ENCODE measurements at places on chromosomes 2 and 18.

DNA sequence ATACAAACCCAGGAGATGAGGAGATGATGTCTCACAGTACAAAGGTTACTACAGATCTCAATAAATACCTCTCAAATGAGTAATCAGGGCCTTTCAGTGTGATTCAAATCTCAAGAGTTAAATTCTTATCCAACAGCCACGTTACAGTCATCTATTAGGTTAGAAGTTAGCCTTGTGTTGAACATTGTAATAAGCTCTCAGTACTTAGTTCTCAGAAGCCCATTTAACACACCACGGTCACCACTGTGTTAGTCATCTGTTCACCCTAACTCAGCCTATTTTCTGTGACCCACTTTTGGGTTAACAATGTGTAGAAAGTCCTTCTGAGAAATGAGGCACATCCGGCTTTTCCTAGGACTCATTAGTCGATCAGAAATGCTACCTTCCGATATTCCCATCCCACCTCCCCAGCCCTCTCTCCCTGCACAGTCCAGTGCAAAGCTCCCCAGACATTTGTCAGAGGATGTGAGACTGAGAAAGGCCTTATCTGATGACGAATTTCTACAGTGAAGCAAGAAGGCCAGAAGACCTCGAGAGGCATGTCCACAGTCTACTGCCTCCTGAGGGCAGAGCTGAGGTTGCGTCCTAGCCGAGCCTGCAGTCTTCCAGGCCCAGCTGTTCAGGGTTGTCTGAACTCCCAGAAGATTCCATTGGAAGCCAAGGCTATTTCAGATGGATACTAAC, 92.6 kb downstream of the ACTR2 start:
- no peak for DNase-seq

DNA sequence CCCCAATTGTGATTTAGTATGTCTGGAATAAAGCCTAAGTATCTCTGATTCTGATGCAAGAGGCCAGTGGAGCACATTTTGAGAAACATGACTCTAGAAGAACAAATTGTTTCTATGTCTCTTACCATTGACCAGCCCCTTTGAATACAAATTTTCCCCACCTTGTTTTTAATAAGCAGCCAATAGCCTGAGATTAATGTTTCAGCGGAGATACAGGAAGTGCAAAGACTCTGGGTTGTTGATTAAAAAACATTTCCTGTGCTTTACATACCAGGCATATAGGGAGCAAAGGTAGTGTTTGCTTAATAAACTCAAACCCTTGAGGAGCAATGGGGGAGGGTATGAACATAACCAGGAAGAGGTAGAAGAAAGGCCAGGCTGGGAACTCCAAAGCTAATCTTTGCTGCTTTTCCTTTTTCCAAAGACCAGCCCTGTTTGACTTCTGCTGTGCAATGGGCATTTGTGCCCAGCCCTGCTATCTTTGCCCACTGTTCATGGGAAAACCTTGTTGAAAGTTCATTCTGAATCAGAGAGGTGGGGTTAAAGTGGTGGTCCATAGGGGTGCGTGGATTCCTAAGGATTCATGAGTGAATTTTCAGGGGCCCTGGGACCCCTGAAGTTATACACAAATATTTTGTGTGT, 29.3 kb downstream of the UPP2 start:
- DNase-seq, result no peak

DNA sequence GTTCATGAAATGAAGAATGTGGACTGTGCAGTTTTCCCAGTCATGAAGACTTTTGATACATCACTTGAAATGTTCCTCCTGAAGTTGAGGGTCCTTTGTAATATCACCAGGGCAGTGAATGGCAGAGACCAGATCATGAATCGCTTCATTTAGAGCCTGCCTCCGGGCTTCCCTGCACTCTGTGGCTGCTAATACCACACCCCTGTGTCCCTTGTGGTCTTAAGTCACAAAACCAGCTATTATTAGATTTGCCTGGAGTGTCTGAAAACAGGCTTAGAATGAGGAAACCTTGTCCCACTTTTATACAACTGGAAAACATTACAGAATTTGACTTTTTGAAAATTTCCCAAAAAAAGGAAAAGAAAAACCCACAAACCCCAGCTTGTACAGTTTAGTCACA, 147.9 kb downstream of the MGAT5 start:
- DNase-seq, result no peak

DNA sequence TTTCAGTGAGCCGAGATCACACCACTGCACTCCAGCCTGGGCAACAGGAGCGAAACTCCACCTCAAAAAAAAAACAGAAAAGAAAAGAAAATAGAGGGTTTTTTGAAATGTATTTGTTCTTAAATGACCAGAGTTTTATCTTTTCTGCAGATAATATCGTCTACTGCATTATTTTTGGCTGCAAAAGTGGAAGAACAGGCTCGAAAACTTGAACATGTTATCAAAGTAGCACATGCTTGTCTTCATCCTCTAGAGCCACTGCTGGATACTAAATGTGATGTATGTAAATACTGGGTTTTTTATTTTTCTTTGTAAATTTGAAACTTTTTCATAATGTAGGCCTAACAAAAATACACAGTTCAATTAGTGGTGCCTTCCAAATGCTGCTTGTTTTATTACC, 18.1 kb downstream of the CCNT2 start:
- DNase-seq, result no peak

DNA sequence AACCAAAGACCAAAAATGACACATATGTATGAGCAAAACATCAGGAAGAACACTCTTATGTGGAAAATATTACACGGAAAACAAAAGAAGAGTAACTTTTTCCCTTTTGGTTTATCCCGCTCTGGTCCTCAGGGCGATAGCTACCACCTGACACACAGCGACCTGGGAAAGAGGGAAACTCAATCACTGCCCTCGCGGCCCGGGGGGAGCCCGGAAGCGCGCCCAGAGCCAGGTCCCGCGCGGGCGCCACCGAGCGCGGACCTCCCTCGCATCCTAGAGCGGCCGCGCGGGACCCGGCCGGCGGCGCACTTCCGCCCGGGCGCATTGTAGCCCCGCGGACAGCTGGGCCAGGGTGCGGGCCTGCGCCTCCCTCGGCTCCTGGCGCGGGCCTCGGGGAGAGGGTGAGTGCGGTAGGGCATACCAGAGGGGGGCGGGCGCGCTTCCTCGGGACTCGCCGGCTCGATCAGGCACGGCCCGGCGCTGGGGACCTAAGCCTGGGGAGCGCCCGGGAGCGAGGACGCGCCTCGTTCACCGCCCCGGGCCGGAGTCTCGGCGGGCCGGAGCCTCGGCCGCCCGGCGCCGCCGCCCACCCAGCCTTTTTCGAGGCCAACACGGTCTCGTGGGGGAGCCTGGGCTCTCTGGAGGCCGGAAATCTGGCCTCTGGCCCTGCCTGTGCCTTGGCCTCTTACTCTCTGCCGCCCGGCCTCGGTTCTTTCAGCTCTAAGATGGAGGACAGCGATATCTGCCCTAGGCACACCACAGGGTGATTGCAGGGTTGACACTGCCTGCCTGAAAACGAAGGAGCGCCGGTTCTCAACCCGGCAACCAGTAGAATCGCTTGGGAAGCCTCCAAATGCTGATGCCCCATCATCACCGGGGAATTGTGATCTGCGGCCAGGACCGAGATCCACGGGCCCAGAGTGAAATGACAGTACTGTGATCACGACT, at the start of gene ELAC1:
TSS of gene ELAC1 (plus strand) at position 327 of the 948 bp plus-strand sequence. CDS start 6,365 bp downstream, outside the sequence.
- peak; percentile 51 for DNase-seq

DNA sequence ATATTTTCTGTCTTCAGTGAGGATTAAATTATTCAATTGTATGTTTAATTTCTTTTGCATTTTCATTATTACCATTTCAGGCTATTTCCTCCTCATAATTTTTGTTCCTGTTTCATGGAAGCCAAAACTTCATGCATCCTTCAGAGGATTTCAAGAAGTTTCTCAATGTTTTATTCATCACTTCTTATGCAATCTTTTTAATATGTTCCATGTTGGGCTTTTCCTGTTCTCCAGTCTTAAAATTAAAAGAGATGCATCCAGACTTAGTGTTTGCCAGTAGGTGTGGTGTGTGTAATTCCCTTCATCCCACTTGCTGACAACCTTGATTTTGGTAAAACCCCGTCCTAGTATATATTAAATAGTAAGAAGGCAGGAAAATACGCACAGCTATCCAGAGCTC, 190.0 kb downstream of the EN1 start:
- no peak for DNase-seq

DNA sequence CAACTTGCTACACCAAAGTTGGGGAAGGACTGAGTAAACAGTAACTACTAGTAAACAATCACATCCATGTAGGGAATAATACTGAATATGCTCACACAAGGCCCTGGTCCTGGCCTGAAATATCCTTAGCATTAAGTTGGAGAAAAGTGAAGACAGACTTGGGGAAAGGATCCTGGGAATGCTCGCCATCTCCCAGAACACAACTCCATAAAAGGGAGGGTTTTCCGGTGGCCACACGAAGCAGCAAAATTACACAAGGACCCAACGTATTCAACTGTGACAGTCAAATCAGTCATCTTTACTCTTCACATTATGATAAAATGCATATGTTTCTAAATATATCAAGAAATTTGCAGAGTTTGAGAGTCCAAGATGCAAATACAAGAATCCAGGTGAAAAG, 7.3 kb downstream of the NEMP2 start:
- DNase-seq, result no peak
